ENCODE measurements at places on chromosomes 13 and 19.
A peak's percentile ranks its signal among the peaks of the same experiment; 100 is the strongest.

DNA sequence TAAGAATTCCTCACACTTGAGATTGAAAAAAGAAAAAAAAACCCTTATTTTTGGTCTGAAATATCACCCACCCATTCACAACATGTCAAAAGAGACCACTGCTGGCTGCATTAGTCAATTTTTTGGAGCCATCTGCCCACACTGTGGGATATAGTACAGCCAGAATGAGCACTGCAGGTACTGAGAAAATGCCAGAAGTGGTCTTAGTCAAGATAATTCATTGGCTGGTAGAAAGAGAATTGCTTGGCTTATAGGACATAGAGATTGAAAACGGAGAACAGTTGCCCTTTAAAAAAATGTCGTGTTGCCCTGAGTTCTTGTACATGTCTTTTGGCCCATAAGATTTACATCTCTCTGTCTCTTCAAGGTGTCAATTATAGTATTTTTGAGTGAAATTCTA lies 1899.5 kb downstream of the OLFM4 start:
- DNase-seq: no peak

DNA sequence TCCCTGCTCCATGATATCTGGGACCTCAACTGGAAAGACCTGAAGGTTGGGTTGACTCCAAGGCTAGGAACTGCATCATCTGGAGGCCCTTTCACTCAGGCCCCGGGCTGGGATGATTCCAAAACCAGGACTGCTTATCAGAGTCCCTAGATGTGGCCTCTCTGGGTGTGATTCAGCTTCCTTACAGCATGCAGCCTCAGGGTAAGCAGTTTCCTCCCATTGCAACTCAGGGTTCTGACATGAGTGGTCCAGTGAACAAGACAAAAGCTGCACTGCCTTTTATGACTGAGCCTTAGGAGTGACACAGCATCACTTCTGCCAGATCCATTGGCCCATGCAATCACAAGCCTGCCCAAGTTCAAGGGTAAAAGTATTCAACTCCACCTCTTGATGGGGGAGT lies 502.8 kb downstream of the COG6 start:
- no peak for DNase-seq

GRCh38 chr13:98285317-98285716 lies 108.2 kb upstream of the RNF113B start:
- DNase-seq: no peak

DNA sequence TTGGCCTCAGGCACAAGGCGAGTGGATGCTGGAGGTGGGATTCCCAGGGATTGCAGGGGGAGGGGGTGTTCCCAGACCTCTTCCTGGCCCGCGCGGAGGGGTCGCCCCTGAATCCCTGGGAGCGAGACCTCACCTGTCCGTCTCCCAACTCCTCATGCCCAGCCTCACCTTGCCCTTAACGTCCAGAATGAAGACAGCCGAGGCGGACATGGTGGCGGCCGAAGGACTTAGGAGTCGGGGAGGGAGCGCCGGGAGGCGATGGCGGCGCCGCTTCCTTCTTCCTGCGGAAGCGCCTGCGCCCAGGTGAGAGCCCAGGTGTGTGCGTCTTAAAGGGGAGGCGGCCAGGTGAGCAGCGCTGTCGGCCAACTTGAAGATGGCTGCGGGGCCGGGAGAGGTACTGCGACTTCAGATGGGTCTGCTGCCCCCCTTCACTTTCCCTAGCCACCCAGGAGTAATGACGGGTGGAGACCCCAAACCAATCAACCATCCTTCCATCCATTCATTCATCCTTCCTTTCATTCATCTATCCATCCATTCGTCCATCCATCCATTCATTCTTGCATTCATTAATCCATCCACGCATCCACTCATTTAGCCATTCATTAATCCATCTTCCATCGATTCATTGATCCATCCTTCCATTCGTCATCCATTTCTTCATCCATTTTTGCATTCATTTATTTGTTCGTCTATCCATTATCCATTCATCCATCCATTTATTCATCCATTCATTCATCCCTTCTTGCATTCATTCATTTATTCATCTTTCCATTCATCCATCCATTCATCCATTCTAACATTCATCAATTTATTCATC lies at the start of gene AP1M2:
AP1M2 (minus strand) TSS at position 291 of the 817 bp plus-strand sequence; CDS start at position 210, 81 bp downstream.
- no peak for DNase-seq

DNA sequence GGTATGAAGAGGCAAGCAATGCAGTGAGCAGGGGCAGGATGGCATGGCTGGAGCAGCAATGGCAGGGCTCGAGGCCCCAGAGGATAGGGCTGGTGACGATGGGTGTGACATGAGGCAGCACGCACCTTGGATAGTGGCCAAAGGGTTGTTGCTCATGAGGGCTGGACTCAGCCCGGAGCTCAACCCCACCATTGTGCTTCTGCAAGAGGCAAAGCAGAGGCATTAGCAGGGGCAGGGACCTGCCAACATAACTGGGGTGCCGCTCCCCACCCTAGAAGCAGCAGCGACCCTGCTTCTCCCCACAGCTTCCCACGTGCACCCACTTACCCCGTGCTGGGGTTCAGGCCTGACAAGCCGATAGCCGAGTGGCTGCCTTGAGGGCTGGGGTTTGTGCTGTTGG lies 15.8 kb downstream of the ZNF574 start:
- DNase-seq: no peak

GRCh38 chr13:110423689-110424302 lies 116.7 kb downstream of the COL4A2 start:
- DNase-seq: no peak

- no peak for DNase-seq
Observed at GRCh38 chr19:16946951-16947940, 58.4 kb downstream of the F2RL3 start.

- no peak for DNase-seq
Observed at GRCh38 chr19:2064788-2065524, 13.9 kb upstream of the MKNK2 start.

DNA sequence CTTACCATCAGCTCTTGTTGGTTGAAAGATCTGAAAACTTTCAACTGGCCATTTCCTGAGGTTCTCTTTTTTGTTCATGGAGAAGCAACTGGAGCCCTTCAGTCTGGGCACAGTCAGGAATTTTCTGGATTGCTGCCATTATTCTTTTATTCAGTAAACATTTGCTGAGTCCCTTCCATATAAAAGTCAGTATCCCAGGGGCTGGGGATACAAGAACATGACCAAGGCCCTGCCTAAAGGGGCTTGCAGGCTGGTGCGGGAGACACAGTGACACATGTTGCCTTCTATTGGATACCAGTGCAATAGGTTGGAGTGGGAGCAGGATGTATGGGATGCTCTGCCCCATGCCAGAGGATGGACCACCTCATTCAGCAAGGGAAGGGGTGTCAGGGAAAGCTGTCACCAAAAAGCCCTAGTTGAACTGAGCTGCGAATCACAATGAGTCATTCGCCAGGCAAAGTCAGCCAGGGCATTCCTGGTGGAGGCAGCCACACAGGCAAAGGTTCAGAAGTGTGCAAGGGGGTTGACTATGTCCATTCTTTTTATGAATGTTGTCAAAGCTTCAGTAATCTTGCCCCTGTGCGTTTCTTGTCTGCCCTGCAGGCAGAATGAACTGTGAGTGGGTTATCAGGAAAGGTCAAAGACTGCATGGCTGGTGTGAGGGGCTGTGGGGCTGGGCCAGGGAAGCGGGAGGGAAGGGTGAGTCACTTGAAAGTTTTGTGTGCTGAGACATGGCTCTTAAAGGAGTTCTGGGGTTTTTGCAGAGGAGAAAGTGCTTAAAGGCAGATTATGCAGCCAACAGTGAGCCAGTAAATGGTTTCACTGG lies 395.9 kb downstream of the KCNRG start:
- no peak for DNase-seq

DNA sequence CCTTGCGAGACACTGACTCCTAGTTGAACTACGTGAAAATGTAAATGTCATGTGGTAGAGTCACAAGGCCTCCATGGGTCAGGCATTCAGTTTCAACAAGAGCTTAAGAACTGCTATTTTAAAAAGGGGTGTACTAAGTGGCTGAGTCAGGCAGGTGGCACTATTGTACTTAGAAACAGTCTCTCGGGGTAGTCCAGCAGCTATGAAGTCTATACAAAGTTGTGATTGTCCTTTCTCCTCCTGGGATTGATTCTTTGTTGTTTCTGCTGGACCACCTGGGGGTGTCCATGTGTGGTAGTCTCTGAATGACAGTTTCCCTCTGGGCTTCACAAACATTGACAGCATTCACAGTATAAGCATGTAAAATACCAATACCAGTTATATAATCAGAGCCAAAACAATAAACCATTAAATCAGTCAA lies 33.0 kb downstream of the UGGT2 start:
- DNase-seq: peak; percentile 19

Data from caudate nucleus (tissue), 63 donors.